ENCODE measurements at places on chromosomes 5 and 9.

DNA sequence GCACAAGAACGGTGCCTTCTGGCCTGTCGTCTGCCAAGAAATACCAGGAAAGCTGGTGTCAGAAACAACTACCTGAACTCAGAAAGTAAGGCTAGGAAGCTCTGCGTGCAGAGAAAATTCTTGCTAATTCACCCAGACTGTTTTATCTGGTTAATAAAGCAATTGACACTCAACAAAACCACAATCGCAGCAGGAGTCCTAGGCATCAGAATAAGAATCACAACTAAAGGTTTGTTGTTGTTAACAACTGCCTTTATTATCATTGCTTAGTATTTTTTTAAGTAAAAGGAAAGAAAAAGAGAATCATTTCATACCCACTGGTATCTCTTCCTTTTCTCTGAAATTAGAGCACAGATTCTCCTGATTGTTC lies 3.9 kb upstream of the ISL1 start:
- no peak for DNase-seq

DNA sequence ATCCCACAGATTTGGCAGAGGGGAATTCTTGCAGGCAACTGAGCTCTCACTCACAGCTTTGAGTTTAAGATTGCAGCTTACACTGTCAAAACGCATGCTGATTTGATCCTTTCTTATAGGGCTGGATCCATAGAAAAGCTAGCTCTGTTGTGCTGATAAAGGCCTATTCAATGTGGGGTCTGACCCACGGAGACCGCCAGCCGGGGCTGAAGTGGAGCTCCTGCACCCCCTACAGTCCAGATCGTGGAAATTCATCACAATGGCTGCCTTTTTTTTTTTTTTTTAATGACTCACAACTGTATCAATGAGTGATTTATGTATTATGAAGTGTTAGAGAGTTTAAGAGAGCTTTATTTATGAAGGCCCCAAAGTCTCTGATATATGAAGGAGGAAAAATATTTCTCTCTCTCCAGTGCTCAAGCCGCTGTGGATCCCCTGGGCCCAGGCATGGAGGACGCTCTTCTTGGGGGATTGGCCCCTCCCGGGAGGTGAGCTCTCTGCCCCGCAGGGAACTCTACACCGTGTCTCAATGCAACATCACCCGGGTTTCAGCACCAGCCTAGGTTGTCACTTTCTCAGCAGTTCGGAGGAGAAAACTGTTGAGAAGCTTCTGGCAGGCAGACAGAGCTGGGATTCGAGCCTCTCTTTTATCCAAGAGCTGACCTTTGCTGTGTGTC lies 700.2 kb downstream of the IRX1 start:
- DNase-seq = no peak

DNA sequence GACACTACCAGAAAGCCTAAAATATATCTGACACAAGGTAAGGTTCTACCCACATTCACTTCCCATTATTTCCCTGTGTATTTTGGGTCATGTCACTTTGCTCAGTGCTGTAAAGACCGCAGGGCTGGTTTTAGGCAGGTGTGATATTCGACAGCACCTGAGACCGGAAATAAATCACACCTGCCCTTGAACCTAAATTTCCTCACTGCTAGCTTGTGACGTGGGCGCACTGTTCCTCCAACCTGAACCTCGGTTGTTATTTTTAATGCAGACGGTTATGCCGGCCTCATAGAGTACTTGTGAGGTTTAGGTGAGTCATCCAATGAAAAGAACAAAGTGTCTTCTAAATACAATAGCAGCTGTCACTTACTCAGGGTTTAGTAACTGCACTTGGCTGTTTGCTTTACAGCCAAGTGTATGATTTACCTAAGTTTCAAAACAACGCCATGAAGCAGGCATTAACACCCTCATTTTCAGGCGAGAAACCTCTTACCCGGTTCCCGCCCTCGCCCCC lies 20.7 kb upstream of the ZNF782 start:
- no peak for DNase-seq

DNA sequence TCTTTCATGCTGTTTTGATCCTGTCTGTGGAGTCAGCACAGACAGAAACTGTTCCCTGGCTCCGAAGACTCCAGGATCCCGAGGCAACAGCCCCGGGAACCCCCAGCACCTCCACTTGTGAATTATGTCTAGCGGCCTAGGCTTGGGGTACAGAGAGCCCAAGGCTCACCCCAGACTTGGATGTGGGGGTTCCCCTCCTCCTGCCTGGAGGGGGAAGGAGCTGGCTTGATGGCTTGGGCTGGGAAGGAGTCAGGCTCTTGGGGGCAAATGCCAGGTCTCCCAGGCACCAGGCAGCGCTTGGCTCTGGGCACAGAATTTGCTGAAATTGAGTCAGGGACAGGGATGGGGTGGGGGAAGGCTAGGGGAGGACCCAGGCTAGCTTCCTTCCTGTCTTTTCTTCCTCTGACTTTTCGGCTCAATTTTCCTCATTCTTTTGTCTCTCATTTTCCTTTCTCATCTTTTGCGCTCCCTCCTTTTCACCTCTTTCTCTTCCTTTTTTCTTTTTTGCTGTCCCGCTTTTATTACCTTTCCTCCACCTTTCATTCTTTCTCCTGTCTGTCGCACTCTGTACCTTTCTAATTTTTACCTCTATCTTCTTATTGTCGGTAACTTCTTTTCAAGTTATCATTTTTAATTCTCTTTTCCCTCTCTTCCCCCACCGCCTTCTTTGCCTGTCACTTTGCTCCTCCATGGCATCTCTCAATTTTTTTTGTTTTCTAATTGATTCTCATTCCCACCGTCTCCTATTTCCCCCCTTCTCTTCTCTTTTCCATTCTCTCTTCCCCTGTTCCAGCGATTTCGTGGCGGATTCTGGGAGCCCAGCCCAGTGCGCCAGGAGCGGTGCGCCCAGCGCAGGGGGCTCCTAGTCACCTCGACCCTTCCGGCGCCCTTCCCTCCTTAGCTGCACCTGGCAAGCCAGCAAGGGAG lies 10.5 kb downstream of the MSX2 start:
- DNase-seq = no peak

DNA sequence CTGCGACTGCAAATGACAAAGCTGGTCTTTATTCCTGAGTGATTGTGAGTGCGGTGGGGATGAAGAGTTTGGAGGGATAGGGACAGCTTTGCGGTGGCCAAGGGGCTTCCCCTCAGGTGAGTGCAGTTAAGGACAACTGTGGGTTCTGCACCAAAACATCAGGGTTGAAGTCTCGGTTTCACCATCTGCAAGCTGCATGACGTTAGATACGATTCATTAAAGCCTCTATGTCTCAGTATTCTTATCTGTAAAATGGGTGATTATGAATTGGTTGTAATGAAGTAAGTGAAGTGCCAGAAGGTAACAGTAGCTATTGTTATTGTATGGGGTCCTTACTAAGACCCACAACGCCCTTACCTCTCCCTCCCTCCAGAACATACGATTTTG lies 226.8 kb upstream of the DAPK1 start:
- DNase-seq = no peak

- DNase-seq = no peak
Observed at GRCh38 chr5:94702729-94703128, 84.3 kb downstream of the SLF1 start.

- no peak for DNase-seq
Observed at GRCh38 chr5:136132087-136132486, 558 bp upstream of the SMAD5 start.

GRCh38 chr9:126483468-126484073 lies 130.2 kb upstream of the LMX1B start:
- DNase-seq = no peak

DNA sequence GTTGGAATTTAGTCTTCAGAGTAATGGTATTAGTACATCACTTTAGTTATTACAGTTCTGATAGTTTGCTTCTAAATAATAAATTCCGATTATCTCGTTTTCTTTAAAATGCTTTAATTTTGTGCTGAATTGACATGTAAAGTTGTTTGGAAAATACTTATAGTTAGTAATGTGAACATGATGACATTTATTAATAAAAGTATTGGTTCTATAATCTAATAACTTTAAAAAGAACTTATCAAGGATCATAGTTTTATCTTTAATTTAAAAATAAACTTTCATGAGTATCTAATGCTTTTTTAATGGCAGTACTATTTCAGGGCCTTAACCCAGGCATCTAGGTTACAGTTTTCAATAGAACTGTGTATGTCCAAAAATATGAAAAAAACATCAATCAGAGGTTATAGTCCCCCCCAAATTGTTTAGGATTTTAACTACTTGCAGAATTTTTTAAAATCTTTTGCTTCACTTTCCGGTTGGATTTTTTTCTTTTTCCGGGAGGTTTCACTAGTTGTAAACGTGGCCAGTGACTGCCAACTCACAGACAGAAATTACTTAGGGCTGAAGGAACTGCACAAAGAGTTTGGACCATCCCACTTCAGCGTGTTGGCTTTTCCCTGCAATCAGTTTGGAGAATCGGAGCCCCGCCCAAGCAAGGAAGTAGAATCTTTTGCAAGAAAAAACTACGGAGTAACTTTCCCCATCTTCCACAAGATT lies 680 bp downstream of the GPX8 start:
- no peak for DNase-seq

DNA sequence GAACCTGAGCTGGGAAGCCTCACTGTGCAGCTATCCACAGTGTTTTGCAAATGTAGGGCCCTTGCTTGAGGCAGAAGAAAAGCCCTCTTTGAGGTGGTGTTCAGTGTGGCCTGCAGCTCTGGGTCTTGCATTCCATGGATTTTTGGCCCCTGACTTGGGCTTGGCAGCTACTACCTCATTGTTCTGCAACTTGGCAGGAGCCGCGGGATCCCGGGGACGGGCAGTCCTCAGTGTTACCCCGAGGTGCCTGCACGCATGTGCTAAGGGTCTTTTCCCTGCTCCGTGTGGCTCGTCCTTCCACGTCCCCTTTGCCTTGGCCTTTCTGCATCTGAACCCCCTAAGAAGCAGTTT lies 39.8 kb downstream of the NEK6 start:
- DNase-seq = no peak

- peak; percentile 1 for DNase-seq
Observed at GRCh38 chr5:945691-946551, 53.2 kb downstream of the TRIP13 start.

DNA sequence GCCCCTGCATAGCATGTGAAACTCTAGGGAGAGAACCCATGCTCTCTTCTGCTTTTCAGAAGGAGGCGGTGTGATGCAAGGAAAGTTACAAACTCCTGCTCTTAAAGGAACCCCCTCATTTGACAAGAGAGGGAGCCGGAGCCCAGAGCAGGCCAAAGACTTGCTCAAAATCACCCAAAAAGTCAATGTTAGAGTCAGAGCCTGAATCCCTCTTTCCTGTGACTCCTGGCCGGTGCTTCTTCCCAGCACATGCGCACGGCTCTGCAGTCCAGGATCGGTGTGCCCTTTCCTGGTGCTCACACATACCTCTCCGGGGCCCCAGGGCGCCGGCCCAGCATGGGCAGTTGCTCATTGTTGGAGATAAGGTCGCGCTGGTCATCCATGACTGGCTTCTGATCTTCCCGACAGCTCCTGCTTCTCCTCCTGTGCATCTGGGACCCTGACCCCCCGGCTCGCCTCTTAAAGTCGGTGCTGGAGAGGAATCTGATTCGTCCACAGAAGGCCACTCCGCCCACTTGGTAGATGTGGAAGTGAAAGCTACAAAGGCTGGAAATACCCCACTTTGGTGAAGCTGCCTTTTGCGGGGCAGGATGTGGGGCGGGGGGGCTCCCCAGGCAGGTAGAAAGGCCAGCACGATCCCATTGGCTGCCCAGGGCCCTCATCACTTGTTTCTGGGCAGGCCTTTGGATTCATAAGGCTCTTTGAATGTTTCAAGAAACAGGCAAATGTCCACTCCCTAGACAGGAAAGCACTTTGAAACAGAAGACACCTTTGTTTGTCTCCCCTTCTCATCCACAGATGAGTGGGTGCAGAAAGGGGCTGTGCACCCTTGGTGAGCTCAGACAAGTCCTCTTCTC lies at the start of gene CD74:
Gene CD74 (minus strand): TSS at position 592 of the 857 bp plus-strand sequence. CDS start 161 bp downstream, at position 431.
- DNase-seq = peak; percentile 84
